Activated T-helper 1 cell treated with anti-CD3 and anti-CD28 coated beads, Interleukin-12 subunit alpha, Interleukin-12 subunit beta, Interleukin-2, Interleukin-4 antibody, amounts not matched to agents 30 ng/mL and 10 ng/mL and 1 ng/mL, durations not matched to agents 14 hours and 24 hours and 36 hours (primary cell): ENCODE measurements at places on chromosomes 5 and 9.
A peak's percentile ranks its signal among the peaks of the same experiment; 100 is the strongest.

- no peak for DNase-seq
These were observed 55.6 kb downstream of the ARHGEF37 start for GRCh38 chr5:149636861-149637246.

- DNase-seq: no peak
These were observed 196.3 kb upstream of the DAPK1 start for GRCh38 chr9:87301371-87301770.

- no peak for DNase-seq
These were observed 88.1 kb downstream of the S1PR3 start for GRCh38 chr9:89079391-89079790.

- DNase-seq: no peak
These were observed 277.6 kb downstream of the SEMA5A start for GRCh38 chr5:9268226-9268625.

GRCh38 chr9:135000647-135001245, 83.0 kb upstream of the FCN1 start:
- no peak for DNase-seq

DNA sequence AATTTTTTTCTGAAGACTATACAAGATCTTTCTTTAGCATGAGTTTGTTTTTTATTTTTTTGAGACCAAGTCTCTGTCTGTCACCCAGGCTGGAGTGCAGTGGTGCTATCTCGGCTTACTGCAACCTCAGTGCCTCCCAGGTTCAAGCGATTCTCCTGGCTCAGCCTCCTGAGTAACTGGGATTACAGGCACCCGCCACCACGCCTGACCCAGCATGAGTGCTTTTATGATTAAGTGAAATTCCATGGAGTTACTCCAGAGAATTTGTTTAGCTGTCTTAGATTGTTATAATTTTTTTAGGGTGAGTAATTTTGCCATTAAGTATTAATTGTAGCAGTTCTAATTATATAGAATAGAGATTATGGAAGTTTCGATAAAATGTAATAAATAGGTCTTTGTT, 14.3 kb downstream of the YTHDC2 start:
- no peak for DNase-seq

GRCh38 chr5:96196407-96196806, 234.8 kb upstream of the ELL2 start:
- no peak for DNase-seq

- DNase-seq: no peak
These were observed 23.9 kb downstream of the MEGF9 start for GRCh38 chr9:120690372-120690771.

DNA sequence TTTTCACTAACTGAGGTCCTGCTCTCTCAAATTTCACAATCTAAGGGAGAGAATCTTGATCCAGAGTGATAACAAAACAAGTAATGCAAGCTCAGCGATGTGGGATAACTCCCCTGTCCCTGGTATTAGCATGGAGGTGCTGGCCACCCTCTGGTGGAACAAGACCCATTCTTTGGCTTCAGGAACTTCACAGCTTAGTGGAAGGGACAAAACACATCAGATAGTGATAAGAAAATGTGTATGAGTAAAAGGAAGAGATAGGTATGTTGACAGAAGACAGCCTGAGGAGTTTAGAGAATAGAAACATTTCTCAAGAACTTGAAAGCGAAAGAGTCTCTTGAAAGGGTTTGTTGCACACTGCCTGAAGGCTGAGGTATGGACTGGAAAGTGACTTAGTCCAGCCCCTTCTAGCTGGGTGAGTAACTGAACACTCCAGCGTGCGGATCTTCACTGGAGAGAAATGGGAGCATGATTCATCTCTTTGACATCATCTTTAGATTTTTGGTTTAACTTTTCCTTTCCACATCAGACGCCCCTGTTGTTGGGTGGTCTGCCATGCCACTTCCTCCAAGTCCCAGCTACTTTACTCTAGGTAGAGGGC, 25.4 kb upstream of the ZSWIM6 start:
- DNase-seq: no peak

DNA sequence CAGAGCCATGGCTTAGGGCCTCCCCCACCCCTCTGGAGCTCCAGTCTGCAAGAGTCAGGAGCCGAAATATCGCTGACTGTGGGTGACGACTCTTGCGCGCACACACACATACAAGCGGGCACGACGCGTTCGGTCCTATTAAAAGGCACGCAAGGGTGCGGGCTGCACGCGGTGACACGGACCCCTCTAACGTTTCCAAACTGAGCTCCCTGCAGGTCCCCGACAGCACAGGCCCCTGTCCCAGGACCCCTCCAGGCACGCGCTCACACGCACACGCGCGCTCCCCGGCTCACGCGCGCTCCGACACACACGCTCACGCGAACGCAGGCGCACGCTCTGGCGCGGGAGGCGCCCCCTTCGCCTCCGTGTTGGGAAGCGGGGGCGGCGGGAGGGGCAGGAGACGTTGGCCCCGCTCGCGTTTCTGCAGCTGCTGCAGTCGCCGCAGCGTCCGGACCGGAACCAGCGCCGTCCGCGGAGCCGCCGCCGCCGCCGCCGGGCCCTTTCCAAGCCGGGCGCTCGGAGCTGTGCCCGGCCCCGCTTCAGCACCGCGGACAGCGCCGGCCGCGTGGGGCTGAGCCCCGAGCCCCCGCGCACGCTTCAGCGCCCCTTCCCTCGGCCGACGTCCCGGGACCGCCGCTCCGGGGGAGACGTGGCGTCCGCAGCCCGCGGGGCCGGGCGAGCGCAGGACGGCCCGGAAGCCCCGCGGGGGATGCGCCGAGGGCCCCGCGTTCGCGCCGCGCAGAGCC, at the start of gene GRIN1:
GRIN1 (plus strand) TSS at position 433 of the 746 bp plus-strand sequence. CDS start 333 bp downstream, outside the sequence.
- peak; percentile 40 for DNase-seq

GRCh38 chr5:180197016-180197702, 11.9 kb downstream of the RASGEF1C start:
- DNase-seq: no peak

GRCh38 chr5:132823481-132824050, 6.9 kb downstream of the SHROOM1 start:
- DNase-seq: no peak

GRCh38 chr5:51988634-51989033, 605.4 kb downstream of the ISL1 start:
- DNase-seq: no peak

DNA sequence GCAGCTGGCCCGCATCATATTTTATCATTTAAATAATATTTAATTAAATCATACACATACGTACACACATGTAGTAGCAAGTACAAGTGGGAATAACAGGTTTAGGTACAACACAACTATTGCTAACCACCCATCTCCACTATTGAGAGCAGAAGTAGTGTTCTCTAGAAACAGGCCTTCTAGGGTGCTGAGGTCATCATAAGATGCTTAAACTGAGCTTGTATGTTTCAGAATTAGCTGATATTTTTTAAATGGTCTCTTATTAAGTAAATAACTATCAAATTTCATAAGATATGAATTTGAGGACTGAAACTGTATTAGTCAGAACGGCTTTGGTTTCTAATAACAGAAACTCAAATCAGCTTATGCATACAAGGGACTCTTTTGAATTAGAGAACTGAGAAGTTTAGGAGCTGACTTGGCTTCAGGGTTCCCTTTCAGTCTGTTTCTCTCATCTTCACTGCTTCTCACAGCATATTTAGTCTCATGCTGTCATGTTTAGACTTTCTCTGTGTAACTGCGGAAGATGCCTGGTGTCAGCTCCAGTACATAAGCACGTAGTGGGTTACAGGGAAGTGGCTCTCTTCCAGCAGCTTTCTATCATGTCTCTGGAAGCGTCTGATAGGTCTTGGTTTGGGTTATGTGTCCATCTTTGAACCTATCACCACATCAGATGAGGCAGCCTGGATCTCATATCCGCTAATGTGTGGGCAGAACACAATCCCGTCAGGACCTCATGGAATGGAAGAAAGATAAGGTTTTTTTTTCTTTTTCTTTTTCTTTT, 25.0 kb upstream of the OCLN start:
- no peak for DNase-seq

DNA sequence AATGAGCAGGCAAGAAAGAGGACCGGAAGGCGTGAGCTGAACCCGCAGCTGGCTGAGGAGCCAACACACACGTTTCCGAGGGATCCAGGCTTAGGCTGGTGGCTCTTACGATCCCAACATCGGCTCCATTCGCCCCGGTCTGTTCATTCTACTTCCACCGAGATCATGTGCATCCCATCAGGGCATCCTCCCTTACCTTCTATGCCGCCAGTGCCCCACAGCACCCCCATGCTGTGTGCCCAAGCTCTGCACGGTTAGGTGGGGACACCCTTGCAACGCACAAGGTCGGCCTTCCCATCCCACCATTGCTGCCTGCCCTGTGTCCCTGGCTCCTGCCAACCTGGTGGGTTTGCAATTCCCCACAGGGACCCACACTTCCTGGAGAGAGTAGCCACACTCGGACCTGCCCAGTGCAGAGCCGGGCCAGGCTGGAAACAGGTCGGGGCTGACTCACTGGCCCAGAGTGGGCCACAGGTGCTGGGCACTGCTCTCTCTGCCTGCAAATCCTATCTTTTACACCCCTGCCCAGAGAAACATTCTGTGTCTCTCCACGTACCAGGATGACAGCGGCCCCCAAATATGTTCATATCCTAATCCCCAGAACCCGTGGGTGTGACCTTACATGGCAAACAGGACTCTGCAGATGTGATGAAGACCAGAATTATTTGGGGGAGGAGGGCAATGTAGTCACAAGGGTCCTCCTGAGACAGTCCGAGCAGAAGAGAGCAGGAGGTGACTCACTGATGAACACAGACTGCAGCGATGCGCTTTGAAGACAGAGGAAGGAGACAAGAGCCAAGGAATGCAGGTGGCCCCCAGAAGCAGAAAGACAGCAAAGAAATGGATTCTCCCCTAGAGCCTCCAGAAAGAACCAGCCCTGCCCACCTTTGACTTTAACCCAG, 182.2 kb downstream of the AUH start:
- no peak for DNase-seq
